ENCODE measurements at places on chromosomes 5 and 9.
A peak's percentile ranks its signal among the peaks of the same experiment; 100 is the strongest.

- no peak for DNase-seq
Measured at GRCh38 chr5:147648597-147648996, 133.9 kb downstream of the JAKMIP2 start.

GRCh38 chr5:38473008-38473407 lies 83.4 kb downstream of the LIFR start:
- DNase-seq, result no peak

DNA sequence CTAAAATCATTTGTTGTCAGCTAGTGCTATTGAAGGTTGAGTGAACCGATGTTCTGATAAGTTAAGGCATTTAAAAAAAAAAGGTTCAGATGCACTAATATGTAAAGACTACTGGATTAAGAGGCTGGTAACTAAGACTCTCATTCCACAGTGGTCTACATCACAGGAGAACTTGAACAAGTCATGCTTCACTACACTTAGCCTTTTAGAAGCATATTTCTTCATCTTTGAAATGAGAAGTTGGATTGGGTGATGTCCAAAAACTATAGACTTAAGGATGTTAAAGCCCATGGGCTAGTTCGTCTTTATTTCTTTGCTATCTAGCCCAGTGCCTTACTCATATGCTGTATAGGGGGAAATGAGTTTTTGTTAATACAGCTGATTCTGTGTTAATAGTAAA lies 107.2 kb downstream of the NDUFS4 start:
- DNase-seq, result no peak

- peak; percentile 41 for DNase-seq
Measured at GRCh38 chr9:72557549-72557948, 36.1 kb downstream of the TMC1 start.

DNA sequence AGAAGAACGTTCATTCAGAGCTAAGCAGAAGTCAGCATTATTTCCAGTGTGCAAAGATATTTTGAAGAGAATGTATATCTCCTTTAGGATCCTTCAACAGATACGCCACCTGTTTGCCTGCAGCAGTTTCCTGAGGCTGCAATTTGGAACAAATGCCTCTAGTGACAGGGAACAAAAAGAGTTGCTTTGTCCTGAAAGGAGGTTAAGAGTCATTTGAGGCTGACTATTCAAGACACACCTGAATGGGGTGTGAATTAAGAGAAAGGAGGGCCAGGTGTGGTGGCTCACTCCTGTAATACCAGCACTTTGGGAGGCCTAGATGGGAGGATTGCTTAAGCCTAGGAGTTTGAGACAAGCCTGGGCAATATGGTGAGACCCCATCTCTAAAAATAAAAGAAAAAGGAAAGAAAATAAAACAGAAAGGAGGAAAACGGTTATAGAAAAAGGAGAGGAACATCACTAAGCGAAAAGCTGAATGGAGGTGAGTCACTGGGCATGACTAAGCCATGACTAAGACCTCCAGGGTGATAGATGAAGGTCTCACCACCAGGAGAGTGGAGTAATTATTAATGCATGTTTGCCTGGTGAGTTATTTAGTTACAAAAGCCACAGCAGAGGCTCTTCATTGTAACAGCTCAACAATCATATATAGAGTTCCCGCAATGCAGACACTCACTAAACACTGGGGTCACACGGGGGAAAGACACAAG lies 255.2 kb upstream of the TNC start:
- no peak for DNase-seq

DNA sequence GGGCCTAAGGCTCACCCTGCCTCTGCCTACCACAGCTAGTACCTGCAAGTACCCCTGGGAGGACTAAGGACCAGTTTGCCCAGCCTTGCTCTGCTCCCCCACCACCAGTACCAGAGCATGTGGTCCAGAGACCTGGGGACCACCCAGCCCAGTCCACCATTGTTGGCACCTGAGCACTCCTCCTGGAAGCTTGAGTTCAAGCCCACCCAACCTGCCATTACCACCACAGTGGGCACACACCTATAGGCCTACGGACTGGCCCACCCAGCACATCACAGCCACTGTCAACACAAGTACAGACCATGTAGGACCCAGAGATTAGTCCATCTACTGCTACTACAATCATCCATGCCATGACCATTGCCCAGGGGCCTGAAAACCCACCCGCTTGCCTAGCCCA lies 30.8 kb upstream of the SH3TC2 start:
- DNase-seq, result no peak

DNA sequence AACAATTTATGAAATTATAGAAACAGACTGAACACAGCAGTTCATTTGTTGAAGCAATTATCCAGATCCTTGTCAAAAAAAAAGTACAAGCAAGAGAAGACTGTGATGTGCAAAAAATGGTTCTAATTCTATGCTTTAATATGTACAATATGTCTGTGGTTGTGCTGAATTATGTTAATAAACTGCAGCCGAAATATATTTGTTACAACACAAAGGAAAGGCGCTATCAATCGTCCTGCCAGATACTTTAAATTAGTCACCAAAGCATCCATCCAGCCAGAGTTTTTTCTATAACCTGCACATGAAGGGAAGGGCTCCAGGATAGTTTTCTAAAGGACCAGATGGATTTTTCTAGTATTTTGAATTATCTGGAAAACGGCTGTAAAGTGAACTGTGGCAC lies 259.5 kb downstream of the BNC2 start:
- DNase-seq, result no peak

GRCh38 chr5:120771202-120771601 lies 307.1 kb downstream of the PRR16 start:
- DNase-seq, result no peak

GRCh38 chr5:4627929-4628328 lies 512.2 kb upstream of the ADAMTS16 start:
- no peak for DNase-seq

DNA sequence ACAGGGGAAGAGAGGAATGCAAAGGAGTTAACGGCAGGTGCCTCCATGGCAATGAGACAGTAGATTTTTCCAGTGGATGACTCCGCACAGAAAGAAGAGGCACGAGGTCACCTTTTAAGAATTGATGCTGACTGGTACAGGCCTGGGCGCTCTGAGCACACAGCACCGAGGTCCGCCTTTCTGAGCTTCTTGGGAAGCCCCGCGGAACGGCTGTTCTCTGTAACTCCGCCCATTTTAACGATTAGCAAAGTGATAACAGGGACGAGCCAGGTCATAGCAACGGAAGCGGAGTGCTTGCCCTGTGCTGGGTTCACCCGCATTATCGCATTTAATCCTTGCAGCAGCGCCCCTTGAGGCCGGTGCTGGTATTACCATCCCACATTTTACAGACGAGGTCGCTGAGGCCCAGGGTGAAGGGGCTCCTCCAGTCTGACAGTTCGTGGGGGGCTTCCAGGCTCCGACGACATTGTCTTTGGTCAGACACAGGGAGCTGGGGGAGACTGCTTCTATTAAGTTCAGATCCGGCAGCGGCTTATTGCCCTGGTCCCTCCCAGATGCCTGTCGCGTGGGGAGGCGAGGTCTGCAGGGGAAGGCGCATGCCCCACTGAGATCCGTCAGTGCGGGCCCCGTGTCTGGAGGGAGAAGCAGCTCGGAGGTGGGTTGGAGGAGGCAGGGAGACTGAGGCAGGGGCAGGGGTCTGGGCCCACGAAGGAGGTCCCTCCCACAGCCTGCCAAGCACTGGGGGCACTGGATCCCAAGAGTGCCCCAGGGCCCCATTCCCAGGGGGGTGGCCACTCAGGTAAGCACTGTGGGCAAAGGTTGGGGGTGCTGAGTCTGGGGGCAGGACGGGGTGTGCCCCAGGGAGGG lies 22.3 kb upstream of the HMCN2 start:
- peak; percentile 71 for DNase-seq

GRCh38 chr5:32283539-32284377 lies 29.0 kb downstream of the MTMR12 start:
- DNase-seq, result no peak

DNA sequence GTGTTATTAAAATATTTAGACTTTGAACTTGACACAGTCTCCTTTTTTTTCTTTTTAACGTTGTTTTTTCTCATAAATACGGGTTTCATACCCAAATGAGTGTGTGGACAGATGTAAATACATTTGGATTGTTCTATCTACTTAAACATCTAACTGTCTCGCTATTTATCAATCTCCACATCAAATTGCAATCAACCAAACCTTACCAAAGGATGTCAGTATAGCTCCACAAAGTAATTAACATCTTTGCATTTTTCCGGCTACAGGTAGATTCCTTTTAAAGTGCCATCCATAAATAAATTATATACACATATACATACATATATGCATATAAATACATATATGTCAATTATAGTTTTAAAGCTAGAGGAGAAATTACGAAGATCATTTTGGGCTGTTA lies 705 bp upstream of the CDH10 start:
- no peak for DNase-seq

GRCh38 chr9:70533492-70533891 lies 119.0 kb upstream of the KLF9 start:
- no peak for DNase-seq

Data from activated T-helper 9 cell treated with anti-CD3 and anti-CD28 coated beads, Interleukin-2, amount 50 U/mL, for 16 hours (primary cell).